ENCODE measurements at places on chromosomes 6 and 20.
A peak's percentile ranks its signal among the peaks of the same experiment; 100 is the strongest.

GRCh38 chr6:52876056-52876787 is 33.3 kb downstream of the GSTA3 start:
- no peak for DNase-seq

- no peak for DNase-seq
Measured at GRCh38 chr20:30487947-30488926, 769.2 kb upstream of the DEFB115 start.

DNA sequence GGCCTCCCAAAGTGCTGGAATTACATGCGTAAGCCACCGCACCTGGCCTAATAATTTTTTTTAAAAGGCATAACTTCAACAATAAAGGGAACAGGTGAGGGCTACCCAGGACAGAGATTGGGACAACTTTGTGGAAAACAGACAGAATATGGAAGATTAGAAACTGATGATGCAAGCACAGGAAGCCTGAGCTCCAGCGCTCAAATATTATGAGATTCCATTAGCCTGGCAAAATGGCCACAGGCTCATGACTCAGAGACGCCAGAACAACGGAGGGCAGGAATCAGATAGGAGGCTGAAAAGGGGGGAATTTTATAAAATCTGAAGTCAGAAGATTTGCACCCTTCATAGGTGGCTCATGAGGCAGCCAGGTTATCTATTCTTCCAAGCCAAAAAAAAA is 103.1 kb upstream of the MRPS10 start:
- no peak for DNase-seq

- DNase-seq = no peak
Measured at GRCh38 chr20:5836569-5836968, 86.4 kb downstream of the SHLD1 start.

- peak; percentile 45 for DNase-seq
Measured at GRCh38 chr6:80143419-80143937, 37.0 kb downstream of the BCKDHB start.

DNA sequence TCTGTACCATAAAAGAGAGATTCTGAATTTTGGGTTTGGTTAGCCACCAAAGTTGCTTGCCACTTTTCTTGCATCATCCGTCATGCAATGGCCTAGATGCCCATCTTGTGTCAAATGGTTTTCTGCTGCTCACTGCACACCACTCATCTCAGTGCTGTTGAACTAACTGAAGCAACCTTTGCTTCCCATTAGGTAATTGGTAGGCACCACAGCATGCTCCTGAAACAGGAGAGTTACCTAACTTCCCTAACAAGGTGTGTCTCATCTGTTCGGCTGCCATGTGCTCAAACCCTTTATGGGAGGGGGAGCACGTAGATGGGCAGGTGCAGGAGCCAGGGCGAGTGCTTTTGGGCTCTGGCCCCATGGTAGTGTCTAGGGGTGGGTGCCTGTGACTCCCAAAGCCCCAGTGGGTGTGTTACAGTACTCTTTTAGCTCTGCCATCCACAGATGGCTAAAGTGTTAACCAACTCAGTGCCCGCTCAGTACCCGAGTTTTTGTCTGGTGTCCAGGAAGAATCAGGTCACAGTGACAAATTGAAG is 147.4 kb upstream of the SPACA1 start:
- no peak for DNase-seq

- no peak for DNase-seq
Measured at GRCh38 chr6:136382676-136383252, 93.1 kb upstream of the BCLAF1 start.

- DNase-seq = no peak
Measured at GRCh38 chr6:157056275-157056674, 267.0 kb downstream of the TMEM242 start.

GRCh38 chr6:139636391-139636790 is 261.9 kb upstream of the CITED2 start:
- DNase-seq = no peak

- DNase-seq = no peak
Measured at GRCh38 chr20:40970218-40970617, 58.4 kb upstream of the TOP1 start.

DNA sequence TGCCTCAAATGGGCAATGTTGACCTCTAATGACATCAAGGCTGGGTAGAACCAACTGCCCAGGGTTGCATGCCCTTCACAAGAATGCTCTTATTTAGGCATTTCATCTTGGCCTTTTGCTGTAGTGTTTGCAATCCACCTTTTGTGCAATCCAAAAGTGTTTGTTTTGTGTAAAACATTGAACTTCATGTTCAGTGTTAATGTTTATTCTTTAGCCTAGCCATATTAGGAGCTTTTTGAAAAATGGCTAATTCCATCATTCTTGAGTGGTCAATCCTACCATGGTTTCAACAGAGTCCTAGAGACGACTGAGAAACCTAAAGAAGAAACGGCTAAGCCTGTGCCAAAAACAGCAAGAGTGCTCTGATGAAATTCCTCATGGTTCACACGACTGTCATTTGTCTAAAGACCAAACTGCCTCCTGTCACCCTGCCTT is 279.6 kb upstream of the PRDM1 start:
- DNase-seq = no peak
